Lung microvascular endothelial cell (primary cell): ENCODE measurements at places on chromosomes 7 and 10. TPM values are rescaled to one million over a fixed set of nuclear protein-coding genes. Genes with fewer than 3 reads are reported as not detected.

ZDHHC6 gene
- total RNA-seq = 15.9 and 21.6 TPM in 2 replicates

GRM3 gene
- total RNA-seq = not detected in 2 replicates

- DNase-seq = no peak
Measured at GRCh38 chr7:33195264-33195663, 65.9 kb downstream of the BBS9 start.

FZD1 gene
- total RNA-seq = 2.0 and 2.2 TPM in 2 replicates

GRCh38 chr7:25851332-25852210, 300.4 kb upstream of the NFE2L3 start:
- DNase-seq = peak; percentile 83

GRCh38 chr7:99312316-99313203, 13.1 kb upstream of the ARPC1A start:
- DNase-seq = peak; percentile 57

STEAP2 gene
- under 0.01 and 2.0 TPM in 2 replicates for total RNA-seq

CCL26 gene
- not detected in 2 replicates for total RNA-seq

DNA sequence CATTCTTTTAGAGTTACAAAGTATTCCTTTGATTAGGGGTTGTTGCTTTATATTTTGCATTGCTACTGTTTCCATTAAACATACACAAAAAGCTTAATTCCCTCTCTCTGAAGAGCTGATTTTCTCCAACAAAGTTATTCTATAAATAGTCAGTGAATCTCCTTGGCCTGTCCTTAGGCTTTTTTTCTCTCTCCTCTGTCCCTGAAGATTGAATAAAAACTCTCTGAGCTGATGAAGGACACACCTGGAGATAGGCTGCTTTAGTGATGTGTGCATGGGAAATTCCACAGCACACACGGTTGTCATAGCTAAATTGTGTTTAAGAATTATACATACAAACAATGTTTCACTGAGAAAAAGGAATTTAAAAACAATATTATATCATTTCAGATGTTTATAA, 90.5 kb upstream of the TMEM106B start:
- DNase-seq = no peak

- no peak for DNase-seq
Measured at GRCh38 chr7:128221929-128222403, 19.1 kb upstream of the LEP start.
